Stimulated activated CD8-positive, alpha-beta memory T cell treated with anti-CD3 and anti-CD28 coated beads, Interleukin-7, amount 100 ng/mL, for 24 hours (primary cell): ENCODE measurements at places on chromosomes 1 and 21.

GRCh38 chr21:33546086-33546485 lies 3.2 kb downstream of the SON start:
- DNase-seq: no peak

GRCh38 chr1:73593804-73594203 lies 604.2 kb downstream of the LRRIQ3 start:
- no peak for DNase-seq

- no peak for DNase-seq
Observed at GRCh38 chr1:235838021-235838420, 28.7 kb downstream of the LYST start.

- no peak for DNase-seq
Observed at GRCh38 chr1:184896000-184896399, 78.3 kb downstream of the NIBAN1 start.

DNA sequence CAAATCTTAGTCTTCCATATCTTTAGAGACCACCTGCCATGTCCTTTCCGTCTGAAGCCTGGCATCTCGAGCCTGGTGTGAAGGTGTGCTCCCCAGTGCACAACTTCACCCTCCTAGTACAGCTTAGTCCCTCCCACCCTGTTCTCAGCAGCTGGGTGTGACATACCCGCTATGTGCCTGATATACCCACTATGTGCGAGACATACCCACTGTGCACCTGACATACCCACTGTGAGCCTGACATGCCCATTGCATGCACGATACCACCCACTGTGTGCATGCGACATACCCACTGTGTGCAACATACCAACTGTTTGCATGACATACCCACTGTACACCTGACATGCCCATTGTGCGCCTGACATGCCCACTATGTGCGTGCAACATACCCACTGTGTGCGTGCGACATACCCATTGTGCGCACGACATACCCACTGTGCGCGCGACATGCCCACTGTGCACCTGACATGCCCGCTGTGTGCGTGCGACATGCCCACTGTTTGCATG lies 3.0 kb upstream of the RRP1 start:
- DNase-seq: no peak
